GM23248 (cell line): ENCODE measurements at places on chromosomes 16 and 17. TPM values are rescaled to one million over a fixed set of nuclear protein-coding genes. Genes with fewer than 3 reads are reported as not detected.

DNA sequence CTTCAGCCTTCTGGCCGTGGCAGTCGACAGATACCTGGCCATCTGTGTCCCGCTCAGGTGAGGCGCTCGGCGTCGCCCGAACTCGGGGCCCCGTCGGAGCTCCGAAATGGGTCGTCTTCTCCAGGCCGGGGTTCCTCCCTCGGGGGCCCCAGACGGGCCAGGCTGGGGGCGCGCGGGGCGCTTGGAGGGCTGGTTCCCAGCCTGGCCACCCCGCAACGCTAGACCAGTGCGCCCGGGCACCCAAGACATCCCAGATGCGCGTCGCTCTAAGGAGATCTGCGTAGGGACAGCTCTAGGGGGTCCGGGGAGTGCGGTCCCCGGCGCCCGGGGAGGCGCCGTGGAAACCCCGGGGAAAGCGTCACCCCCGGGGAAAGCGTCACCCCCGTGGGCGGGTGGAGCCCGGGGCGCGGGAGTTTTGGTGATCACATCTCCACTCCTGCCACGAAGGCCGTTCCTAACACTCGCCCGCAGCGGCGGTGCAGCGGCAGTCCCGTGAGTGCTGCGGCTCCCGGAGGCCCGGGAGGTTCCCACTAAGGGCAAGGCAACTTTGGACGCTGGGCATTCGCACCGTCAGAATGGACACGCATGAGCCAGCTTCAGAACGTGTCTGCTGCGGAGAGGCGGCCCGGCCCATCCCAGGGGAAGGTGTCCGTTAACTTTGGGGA lies 729 bp downstream of the ADORA2B start:
- H3K36me3 ChIP-seq: no peaks in the 10 kb centered on the region
- H3K27ac ChIP-seq: peak overlapping the region; percentile 29; the same call in 1 of the 2 replicates
- H3K27me3 ChIP-seq: no peaks in the 10 kb centered on the region
- H3K4me3 ChIP-seq: peak overlapping the region; percentile 78

- H3K4me1 ChIP-seq: no peaks in the 10 kb centered on the region
- H3K27ac ChIP-seq: no peak overlapping the region
- DNase-seq: no peak
- H3K36me3 ChIP-seq: no peaks in the 10 kb centered on the region
- H3K4me3 ChIP-seq: no peak overlapping the region
Measured at GRCh38 chr16:1890708-1891050, 18.7 kb upstream of the MEIOB start.

DNA sequence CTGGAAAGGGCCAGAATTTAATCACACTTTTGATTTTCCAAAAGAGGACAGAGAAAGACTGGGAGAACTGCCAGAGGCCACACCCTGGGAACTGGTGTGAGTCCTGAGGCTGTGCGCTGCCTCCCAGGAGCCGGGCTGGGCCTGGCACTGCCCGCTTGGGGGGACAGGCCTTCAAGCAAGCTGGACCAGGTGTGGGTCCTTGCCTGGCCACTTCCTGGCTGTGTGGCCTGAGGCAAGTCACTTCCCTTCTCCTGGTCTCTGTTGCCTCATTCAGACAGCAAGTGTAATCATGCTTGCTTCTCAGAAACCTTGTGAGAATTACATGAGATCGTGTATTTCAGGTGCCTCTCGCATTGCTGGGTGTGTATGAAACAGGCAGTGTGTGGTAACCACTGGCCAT lies 143.0 kb downstream of the SNX29 start:
- no peaks in the 10 kb centered on the region for H3K27me3 ChIP-seq
- H3K4me1 ChIP-seq: peaks cover 8% of the 10 kb centered on the region
- H3K36me3 ChIP-seq: no peaks in the 10 kb centered on the region

- peaks cover 59% of the 10 kb centered on the region for H3K4me1 ChIP-seq
- peak; percentile 98 for DNase-seq
- no peaks in the 10 kb centered on the region for H3K36me3 ChIP-seq
- peak overlapping the region; percentile 56 for H3K4me3 ChIP-seq
- peak overlapping the region; percentile 95 for H3K27ac ChIP-seq
Measured at GRCh38 chr17:66466840-66467367, 164.5 kb downstream of the PRKCA start.

DNA sequence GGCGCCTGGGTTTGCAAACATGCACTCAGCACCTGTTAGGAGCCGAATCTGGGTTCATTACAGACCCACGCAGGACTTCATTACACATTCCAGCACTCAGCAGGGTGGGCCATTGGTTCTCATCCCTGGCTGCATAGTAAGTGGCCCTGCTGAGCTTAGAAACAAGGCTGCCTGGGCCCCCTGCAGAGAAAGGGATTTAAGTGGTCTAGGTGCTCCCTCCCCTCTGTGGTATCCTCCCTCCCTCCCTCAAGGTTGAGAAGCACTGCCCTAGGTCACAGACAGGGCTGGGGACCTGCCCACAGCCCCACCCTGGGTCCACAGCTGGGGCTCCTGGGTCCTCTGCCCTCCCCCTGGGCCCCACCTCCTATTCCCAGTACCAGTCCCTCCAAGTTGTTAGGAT lies 28.3 kb downstream of the WNT3 start:
- peaks cover 16% of the 10 kb centered on the region for H3K27me3 ChIP-seq
- H3K27ac ChIP-seq: no peak overlapping the region
- no peaks in the 10 kb centered on the region for H3K4me1 ChIP-seq
- DNase-seq: no peak
- no peaks in the 10 kb centered on the region for H3K36me3 ChIP-seq
- H3K4me3 ChIP-seq: no peak overlapping the region

- no peak overlapping the region for H3K4me3 ChIP-seq
- H3K36me3 ChIP-seq: no peaks in the 10 kb centered on the region
- no peak for DNase-seq
- no peak overlapping the region for H3K27ac ChIP-seq
- H3K4me1 ChIP-seq: no peaks in the 10 kb centered on the region
Measured at GRCh38 chr16:1164975-1165374, 12.1 kb downstream of the CACNA1H start.

DNA sequence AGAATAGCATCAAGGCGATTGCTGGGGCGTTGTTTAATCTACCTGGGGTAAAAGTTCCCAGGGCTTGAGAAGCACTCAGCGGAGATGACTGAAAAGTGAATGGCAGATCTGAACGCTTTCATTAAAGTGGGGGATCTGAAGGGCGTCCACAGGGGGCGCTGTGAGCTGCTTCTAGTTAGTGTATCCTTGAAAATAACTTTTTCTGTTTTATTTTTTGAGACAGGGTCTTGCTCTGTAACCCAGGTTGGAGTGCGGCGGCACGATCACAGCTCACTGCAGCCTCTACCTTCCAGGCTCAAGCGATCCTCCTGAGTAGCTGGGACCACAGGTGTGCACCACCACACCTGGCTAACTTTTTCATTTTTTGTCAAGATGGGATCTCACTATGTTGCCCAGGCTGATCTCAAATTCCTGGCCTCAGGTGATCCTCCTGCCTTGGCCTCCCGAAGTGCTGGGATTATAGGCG lies 360.4 kb downstream of the SEC14L1 start:
- no peaks in the 10 kb centered on the region for H3K27me3 ChIP-seq
- DNase-seq: peak; percentile 57
- H3K4me3 ChIP-seq: no peak overlapping the region

DNA sequence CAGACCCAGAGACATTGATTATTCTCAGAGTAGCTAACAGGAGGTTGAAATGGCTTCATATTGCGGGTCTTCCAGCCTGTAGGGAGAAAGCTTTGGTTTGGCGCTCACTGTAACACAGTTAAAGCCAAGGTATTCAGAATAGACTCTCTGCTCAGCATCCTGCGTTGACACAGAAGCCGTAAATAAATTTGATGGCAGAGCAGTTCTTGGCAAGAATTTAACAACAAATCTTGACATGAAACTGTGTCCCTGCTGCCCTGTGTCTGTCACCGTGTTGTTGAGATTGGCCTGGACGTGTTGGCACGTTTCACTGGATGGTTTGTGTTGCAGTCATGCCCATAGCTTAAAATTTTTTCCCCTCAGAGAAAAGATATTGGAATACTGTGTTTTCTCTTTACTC lies 359.6 kb downstream of the SNX29 start:
- no peaks in the 10 kb centered on the region for H3K27me3 ChIP-seq
- no peak overlapping the region for H3K27ac ChIP-seq
- DNase-seq: no peak
- H3K4me1 ChIP-seq: peaks cover 19% of the 10 kb centered on the region
- H3K4me3 ChIP-seq: no peak overlapping the region
- no peaks in the 10 kb centered on the region for H3K36me3 ChIP-seq

GRCh38 chr17:48441862-48442261 lies 11.8 kb upstream of the SKAP1 start:
- no peak overlapping the region for H3K27ac ChIP-seq
- no peak for DNase-seq
- H3K4me3 ChIP-seq: no peak overlapping the region

DNA sequence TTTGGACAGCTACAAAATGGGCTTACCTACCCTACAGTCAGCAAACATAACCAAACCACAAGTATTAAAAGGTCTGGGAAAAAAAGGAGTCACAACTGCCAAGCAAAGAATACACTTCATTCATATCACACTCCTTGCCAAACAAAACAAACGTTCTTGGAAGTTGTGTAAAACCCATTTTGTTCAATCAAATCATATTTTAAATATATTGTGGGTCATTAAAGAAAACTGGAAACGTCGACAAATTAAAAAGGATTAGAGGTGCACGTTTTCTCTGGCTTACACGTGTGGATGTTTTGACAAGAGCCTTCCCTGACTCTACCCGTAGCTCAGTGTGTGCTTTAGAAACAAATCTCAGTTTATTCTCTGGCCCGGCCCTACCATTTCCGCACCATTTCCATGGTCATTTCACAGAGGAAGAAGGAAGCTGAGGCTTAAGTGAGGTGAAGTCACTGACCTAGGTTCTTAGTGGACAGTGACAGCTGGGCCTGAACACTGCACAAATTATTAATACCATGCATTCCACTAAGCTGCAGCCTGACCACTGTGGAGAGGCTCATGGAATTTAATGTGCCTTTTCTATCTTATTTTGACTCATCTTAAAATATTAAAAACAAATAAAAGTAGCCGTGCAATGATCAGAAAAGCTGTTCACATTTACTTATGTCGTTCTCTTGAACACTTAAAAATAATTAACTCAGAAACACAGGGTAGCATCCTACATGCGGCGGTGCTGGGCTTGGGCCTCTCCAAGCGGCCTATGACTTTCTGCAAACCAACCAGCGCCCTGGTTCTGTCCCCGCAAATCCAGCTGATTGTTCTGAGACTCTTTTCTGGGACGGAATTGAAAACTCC lies 968 bp downstream of the CEP112 start:
- H3K4me1 ChIP-seq: peaks cover 12% of the 10 kb centered on the region
- H3K4me3 ChIP-seq: peak overlapping the region; percentile 79
- H3K27ac ChIP-seq: peak overlapping the region; percentile 29
- peak; percentile 70 for DNase-seq

DNA sequence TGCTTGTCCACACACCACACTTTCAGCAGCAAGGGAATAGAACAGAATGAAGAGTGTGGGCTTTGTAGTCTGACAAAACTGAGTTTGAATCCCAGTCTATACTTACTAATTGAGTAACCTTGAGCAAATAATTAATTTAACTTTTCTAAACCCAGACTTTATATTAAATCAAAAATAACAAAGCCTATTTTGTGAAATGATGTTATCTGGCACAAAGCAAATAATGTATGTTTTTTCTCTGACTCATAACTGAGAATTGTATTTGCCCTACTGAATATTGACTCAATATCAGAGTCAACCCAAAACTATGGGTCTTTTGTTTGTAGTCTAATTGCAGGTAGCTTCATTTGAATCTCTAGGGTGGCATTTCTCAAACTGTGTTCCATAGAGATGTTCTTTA lies 77.9 kb upstream of the TANC2 start:
- H3K4me1 ChIP-seq: peaks cover 27% of the 10 kb centered on the region
- H3K4me3 ChIP-seq: no peak overlapping the region
- no peak overlapping the region for H3K27ac ChIP-seq
- H3K36me3 ChIP-seq: no peaks in the 10 kb centered on the region
- DNase-seq: no peak
- H3K27me3 ChIP-seq: no peaks in the 10 kb centered on the region

Gene HOXB1
- polyA plus RNA-seq: not detected in 2 replicates

Gene COPRS
- polyA plus RNA-seq: 113 and 114 TPM in 2 replicates

Gene CDK3
- polyA plus RNA-seq: 1.9 and 2.0 TPM in 2 replicates

Gene KRTAP4-2
- polyA plus RNA-seq: not detected in 2 replicates

Gene RAB37
- not detected in 2 replicates for polyA plus RNA-seq

Gene CCDC200
- 0.37 and 0.70 TPM in 2 replicates for polyA plus RNA-seq

Gene SLC35G6
- polyA plus RNA-seq: 0.14 TPM in 1 of 2 replicates, not detected in the other
